ENCODE measurements at places on chromosomes 5 and 9. TPM values are rescaled to one million over a fixed set of nuclear protein-coding genes. Genes with fewer than 3 reads are reported as not detected.

Gene NTRK2
- not detected for total RNA-seq

Gene PRDM9
- not detected for total RNA-seq

Gene TIMD4
- total RNA-seq: not detected

Gene PDE8B
- total RNA-seq: not detected

Gene TIGD6
- 6.8 TPM for total RNA-seq

Measured in bronchial epithelial cell (primary cell).